ENCODE measurements at places on chromosomes 4 and X.
A peak's percentile ranks its signal among the peaks of the same experiment; 100 is the strongest.

- DNase-seq: no peak
Measured at GRCh38 chr4:94534401-94535312, 82.9 kb downstream of the PDLIM5 start.

DNA sequence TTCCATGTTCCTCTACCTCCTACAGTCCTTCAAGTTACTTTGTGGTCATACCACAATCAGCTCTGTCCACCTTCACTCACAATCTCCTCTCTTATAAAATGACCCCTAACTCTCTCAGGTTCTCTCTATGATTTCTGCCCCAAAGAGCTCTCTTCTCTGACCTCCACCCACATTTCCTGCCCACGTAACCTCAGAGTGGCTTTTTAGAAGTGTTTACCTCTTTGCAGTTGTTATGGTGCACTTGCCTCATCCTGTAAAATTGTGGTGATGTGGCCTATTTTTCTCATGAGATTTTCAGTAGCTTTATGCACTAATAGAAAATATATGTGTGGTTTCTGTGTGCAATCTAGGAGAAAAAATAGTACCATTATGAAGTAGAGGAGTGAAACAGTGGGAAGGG lies 215.8 kb downstream of the PACRGL start:
- DNase-seq: no peak

- no peak for DNase-seq
Measured at GRCh38 chrX:100606753-100607152, 22.0 kb downstream of the TNMD start.

GRCh38 chr4:84977396-84977795 lies 10.9 kb upstream of the WDFY3 start:
- no peak for DNase-seq

DNA sequence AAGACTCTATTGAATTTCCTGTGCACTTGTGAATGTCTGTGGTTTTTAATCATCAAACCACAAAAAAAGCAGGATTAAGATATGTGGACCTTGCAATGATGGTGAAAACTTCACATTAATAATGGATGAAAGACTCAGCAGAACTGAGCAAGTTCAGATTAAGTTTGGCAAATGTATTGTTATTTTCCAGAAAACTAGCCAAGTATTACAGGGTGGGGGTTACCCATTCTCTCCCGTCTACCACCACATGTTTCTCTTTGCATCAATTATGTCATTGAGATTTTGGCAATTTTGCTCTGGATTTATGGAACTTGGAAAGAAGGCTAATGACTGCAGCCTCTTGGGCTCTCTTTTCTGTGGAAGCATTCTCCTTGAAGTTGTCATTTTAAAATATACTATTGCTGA lies 577.1 kb downstream of the ANKRD50 start:
- DNase-seq: no peak

DNA sequence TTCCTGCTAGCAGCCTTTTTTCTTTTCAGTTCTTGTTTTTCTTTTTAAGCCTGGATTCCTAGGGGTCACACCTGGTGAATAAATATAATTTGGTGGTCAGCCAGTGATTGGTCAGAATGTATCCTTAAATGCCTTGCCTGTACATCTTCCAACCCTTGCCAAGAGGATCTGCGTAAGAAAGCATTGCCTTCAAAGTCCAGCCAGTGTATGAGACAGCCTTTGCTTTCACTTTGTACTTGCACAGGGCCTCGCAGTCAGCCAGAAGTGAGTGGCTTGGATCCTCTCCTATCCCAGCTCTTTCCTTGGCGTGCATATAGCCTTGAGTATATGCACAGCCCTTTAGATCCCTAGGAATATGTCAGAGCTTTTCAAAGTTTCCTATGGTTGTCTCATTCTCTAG lies 22.2 kb downstream of the KANTR start:
- DNase-seq: no peak

DNA sequence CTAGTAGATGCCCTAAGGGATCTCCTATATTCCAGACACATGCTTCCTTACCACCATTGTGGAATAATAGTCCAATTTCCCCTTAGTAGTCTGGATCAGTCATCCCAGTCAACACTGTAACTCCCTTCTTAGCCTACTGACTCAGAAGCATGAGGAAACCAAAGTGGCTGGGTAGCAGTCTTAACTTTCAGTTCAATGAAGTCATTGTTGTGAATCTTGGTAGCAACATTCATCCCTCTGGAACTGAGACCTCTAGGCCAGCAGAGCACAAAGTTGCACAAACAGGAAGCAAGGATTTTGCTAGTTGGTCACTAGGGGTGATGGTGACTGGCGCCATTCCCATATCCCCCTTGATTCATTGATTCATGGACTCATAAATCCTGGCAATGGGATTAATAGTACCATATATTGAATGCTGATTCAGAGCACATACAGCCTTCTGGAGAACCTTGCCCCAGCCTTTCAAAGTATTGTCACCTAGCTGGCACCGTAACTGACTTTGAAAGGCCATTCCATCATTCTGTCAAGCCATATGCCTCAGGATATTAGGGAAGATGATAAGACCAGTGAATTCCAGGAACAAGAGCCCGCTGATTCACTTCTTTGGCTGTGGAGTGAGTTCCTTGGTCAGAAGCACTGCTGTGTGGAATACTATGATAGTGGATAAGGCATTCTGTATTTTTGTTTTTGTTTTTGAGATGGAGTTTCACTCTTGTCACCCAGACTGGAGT lies 19.7 kb upstream of the GPAT3 start:
- no peak for DNase-seq

DNA sequence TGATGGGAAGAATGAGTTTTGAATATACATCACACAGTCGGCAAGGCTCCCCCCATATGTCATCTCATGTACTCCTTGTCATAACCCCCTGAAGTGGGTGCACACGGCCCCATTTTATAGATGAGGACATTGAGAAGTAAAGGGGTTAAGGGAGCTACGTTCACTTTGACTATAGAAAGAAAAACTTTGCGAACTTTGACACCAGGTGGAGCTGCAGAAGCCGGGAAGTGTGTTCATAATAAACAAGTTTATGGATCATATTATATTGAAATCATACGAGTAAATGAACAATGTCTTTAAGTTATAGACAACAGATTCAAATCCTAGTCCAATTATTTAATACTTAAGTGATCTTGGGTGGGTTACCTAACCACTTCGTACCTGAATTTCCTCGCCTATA lies 203.8 kb upstream of the PITX2 start:
- no peak for DNase-seq

GRCh38 chrX:68684919-68685304 lies 37.4 kb downstream of the STARD8 start:
- no peak for DNase-seq

- peak; percentile 20 for DNase-seq
Measured at GRCh38 chrX:48683411-48683982, at the start of gene WAS. Gene WAS (plus strand): TSS chrX:48683799. CDS start chrX:48683854, 55 bp downstream.

DNA sequence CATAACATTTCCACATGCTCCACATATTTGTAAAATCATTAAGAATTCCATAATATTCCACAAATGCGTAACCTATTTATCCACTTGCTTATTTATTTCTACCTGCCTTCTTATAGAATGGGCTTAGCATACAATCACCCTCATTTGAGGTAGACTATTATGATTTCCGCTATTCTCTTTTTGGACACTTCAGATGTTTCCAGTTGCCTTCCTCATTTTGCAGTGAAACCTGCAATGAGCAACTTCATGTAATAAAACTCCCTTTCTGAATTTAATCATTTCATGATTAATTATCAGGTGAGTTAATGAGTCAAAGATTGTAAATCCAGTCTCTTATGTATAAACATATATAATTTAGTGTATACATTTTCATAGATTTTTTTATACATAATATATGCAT lies 58.0 kb downstream of the PPP3CA start:
- DNase-seq: no peak

GRCh38 chr4:8163026-8163425 lies 4.4 kb upstream of the ABLIM2 start:
- DNase-seq: no peak

DNA sequence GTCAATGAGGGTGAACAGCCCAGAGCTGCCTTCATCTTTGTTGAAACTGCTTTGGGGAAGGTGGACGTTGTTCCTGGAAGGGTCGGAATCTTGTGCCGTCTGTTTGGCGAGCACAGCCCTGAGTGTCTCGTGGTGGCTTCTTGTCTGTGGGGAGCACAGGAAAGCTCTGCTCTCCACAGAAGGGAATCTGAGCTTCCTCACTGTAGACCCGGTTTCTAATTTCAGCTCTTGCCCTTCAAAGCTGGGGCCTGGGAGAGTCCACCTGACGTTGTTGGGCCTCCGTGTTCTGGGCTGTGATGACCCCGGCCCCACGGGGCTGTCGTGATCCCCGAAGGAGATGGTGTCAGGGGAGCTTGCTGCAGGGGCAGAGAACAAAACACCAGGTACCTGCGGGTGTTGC lies 47.5 kb downstream of the SORCS2 start:
- no peak for DNase-seq

- DNase-seq: no peak
Measured at GRCh38 chrX:14630733-14631132, 101.4 kb downstream of the GLRA2 start.

- no peak for DNase-seq
Measured at GRCh38 chr4:76083386-76083988, 9.0 kb downstream of the ART3 start.

GRCh38 chrX:9855561-9856283 lies 69.5 kb downstream of the SHROOM2 start:
- no peak for DNase-seq

DNA sequence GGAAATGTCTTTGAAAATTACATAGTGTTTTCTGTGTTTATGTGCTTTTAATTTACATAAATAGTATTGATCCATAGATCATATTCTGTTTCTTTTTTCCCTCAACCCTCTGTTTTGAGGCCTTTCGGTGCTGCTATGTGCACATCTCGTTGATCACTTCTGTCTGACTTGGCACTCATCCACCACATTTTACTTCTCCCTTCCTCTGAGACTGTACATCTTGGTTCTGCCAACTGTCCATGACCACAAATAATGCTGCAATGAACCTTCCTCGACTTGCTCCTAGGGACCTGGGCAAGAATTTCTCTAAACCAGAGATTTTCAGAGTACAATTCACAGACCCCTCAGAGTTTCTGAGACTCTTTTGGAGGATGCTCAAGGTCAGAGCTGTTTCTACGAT lies 74.4 kb downstream of the RTL5 start:
- no peak for DNase-seq

- no peak for DNase-seq
Measured at GRCh38 chrX:129732857-129733256, 5.9 kb upstream of the XPNPEP2 start.

GRCh38 chrX:11481035-11481434 lies 184.7 kb downstream of the ARHGAP6 start:
- no peak for DNase-seq

DNA sequence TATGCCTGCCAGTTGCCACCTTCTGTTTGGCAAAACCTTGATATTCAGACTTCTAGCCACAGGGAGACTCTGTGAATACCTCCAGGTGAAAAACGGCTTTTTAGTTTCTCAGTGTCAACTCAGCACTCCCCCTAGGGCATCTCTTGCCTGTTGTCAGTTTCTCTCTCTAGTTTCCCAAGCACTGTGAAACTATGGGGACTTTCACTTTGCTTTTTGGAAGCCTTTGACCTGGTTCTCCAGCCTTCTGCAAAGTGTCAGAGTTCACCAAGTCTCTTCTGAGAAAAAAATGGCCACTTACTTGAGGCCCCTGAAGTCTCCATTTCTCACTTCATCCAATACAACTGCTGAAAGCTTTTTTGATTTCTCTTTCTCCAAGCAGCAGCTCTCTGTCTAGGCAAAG lies 521.5 kb downstream of the INPP4B start:
- DNase-seq: no peak

GRCh38 chr4:121306931-121307330 lies 73.9 kb downstream of the QRFPR start:
- DNase-seq: no peak
